Esophagus muscularis mucosa (tissue), 4 donors: ENCODE measurements at places on chromosomes 12 and 14. TPM values are rescaled to one million over a fixed set of nuclear protein-coding genes. Genes with fewer than 3 reads are reported as not detected.

CD27 gene
- not detected for total RNA-seq

EFS gene
- total RNA-seq = 13.1 TPM

DNA sequence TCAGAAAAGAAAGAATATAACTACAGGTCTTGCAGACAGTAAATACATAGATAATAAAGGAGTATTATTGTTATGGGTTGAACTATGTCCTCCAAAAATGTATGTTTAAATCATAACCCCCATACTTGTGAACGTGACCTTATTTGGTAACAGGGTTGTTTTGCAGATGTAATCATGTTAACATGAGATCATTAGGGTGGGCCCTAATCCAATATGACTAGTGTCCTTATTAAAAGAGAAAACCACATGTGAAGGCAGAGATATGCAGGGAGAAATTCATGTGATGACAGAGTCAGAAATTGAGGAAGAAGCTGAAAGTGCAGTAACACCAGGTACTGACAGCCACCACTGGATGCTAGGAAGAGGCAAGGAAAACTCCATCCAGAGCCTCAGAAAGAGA is 29.0 kb downstream of the MAGOHB start:
- DNase-seq = no peak

PRPH gene
- total RNA-seq = 9.9 TPM

KRT76 gene
- total RNA-seq = not detected

GIT2 gene
- 28.7 TPM for total RNA-seq

MYH6 gene
- under 0.01 TPM for total RNA-seq

DNA sequence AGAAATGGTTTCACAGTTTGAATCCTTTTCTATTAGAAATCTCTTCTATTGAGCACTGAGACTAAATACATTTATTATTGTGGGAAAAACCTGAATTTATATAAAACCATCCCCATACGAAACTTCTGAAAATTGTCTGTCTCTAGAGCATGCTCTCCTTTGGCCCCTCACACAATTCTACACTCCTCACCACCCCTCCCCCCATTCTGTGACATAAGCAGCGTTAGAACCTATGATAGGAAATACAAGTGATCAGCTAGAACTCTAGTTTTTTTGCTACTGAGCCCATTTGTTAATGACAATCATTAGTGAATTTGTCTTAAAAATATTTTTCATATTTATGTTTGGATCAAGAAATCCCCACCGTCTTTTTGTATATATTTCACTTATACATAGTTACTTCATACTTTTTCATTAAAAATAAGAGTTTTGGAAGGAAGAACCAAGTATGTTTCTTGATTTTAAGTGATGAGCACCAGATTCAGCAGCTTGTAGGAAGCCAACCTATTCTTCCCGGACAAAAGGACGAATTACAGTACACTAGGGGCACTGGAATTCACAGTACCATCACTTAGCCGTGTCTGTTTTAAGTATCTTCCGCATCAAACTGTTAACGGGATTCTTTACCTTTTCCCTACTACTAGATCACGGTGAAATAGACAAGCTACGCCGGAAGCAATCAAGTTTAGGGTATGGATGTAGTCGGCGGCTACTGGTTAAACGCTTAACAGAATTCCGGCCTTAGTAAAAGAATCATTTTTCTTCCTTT is 724 bp downstream of the GTSF1 start:
- DNase-seq = no peak

SOAT2 gene
- total RNA-seq = not detected

DNA sequence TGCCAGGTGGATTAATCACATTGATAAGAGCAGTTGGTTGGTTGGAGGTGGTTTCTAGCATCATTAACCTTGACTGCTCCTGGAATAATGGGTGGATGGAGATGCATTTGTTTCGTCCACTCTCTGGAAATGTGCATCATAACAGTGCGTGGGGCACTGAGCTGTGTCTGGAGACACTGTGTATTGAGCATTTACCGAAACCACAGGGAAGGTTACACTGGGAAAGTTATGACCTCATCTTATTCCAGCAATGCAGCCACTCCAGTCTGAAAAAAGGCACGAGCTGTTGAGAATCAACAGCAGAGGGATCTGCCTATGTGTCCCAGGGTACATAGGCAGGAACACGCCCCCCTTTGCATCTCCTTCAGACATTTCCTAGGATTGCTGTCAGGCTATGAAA is 27.2 kb downstream of the RNFT2 start:
- DNase-seq = no peak

DNA sequence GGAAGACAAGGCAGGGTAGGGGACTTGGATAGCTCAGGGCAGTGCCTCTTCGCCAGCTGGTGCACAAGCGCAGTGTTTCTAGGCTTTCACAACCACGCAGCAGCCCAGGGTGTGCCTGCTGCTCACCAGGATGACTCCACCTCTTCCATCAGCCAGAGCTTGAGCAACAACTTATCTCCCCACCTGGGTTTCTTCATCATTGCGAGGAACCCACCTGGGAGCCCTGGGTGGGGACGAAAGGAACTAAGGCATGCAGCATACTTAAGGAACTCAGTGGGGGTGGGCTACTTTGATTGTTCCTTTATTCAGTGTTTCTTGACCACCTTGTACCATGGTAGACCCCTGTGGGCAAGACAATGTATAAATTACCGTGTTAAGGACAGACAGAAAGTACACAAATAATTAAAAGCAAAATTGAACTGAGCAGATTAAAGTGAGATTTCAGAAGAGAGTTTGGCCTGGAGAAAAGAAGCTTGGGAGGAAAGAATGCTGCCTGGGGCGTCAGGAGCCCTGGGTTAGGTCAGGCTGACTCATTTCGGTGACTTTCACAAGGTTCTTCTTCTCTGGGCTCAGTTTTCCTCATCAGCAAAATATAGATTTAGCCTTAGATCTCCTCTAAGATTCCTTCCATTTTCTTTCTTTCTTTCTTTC is 22.9 kb downstream of the KRT18 start:
- DNase-seq = no peak

MOK gene
- total RNA-seq = 10.3 TPM

DNA sequence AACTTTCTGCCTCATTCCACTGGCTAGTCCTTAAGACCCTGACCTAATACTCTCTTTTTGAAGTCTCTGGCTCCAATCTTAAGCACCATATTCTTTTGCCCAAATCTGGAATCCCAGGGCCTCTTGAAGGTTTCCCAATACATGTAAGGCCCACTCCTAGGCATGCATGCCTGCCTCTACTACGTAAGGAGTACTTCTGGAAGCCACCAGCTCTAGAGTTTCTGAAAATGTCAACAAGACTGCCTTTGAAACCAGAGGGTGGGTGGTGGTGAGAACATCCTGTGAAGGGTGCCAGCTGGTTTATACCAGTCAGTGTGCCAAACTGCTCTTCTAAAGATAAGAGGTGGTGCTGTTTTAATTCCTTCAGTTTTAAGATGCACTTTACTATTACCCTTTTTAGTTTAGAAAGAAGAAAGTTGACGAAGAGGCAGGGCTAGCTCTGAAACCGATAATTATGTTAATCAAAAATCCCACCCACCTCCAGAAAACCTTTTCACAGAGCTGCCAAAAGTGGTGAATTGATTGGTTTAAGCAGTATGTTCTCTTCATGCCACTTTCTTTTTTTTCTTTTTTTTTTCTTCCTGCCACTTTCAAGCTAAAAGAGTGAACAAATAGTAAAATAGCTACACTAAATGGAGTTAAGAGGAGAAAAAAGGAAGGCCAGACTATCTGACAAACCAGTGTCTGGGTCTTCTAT is 8.7 kb upstream of the WDR89 start:
- DNase-seq = no peak

DNA sequence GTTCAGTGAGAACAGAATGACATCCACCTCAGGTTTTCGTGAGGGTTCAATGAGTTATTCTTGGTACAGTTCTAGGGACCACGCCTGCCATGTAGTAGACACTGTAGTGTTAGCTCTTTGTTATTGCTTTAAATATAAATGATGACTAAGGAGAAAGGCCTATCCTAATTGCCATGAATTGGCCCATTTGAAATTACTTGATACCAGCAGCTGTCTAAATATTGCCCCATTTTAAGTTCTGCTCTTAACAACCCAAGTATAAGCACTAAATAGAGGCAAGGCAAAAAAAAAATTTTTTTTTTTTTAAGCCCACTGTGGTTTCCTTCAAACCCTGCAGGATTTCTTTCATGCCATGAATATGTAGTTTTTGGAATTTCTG is 84.5 kb downstream of the BORCS5 start:
- no peak for DNase-seq

SERPINA3 gene
- 284 TPM for total RNA-seq

GRCh38 chr12:66397574-66398290 is 95.4 kb downstream of the HELB start:
- no peak for DNase-seq

VDR gene
- total RNA-seq = 1.7 TPM

DNA sequence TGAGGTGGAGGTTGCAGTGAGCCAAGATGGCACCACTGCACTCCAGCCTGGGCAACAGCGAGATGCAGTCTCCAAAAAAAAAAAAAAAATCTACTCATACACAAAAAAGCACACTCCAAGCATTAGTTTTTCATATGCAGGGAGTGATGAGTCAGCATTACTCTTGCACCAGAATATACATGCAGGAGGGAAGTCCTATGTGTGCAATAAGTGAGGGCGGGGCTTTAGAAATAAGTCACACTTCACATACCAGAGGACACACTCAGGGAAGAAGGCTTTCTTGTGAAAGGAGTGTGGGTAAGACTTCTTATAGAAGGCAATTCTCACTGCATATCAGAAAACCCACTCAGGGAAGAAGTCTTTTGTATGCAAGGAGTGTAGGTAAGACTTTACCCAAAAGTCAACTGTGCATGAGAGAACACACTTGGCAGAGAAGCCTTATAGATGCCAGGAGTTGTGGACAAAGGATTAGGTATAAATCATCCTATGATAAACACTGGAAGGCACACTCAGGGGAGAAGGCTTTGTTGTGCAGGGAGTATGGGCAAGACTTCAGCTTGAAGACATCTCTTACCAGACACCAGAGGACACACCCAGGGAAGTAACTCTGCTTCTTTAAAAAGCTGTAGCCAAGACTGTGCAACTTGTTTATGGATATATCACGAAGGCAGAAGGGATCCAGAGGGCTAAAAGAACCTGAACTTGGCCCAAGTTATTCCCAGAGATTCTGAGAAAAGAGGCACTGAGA is 50.5 kb downstream of the ATF7 start:
- DNase-seq = no peak

DNA sequence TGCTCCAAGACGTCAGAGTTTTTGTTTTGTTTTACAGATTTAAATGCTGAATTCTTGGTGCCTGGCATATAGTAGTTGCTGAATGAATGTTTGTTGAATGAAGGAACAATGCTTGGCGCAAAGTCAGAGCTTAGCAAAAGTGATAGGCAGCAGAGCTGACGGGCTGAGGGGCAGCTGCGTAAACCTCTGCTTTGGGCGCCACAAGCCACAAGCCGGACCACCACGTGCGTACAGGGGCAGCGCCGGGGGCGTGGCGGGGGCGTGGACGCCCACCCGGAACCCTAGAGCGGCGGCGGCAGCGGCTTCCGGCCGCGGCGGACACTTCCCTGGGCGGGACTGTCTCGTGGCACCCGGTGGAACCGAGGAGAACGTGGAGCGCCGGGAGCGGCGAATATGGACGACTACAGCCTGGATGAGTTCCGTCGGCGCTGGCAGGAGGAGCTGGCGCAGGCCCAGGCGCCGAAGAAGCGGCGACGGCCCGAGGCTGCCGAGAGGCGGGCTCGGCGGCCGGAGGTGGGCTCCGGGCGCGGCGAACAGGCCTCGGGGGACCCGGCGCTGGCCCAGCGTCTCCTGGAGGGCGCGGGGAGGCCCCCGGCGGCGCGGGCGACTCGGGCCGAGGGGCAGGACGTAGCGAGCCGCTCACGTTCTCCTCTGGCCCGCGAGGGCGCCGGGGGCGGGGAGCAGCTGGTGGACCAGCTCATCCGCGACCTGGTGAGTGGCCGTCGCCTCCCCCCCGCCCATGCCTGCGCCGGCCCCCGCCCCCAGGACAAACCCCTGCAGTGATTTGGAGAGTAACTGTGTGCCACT is at the start of gene FBXW8:
FBXW8 (plus strand) TSS at position 306 of the 807 bp plus-strand sequence; CDS start at position 394, 88 bp downstream.
- DNase-seq = no peak

- DNase-seq = no peak
Measured at GRCh38 chr12:76313299-76313698, 34.9 kb downstream of the BBS10 start.

DNA sequence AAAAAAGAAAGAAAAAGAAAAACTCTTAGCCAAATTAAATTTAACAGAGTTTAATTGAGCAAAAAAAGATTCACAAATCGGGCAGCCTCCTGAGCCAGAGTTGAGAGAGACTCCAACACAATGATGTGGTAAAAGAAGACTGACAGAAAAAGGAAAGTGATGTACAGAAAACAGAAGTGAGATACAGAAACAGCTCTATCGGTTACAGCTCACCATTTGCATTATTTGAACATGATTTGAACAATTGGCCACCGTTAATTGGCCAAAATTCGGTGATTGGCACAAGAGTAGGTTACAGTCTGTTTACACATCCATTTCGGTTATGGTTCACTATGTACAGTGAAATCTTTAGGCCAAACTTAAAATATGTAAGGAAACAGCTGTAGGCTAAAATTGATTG is 117.7 kb downstream of the SPTSSA start:
- no peak for DNase-seq

GRCh38 chr12:124864326-124864752 is 675 bp upstream of the SCARB1 start:
- no peak for DNase-seq

TRPV4 gene
- total RNA-seq = 0.50 TPM

GLT8D2 gene
- 11.7 TPM for total RNA-seq

RASAL1 gene
- not detected for total RNA-seq

HCAR3 gene
- not detected for total RNA-seq

GRCh38 chr12:92988622-92989130 is 59.6 kb upstream of the EEA1 start:
- DNase-seq = no peak

CMA1 gene
- not detected for total RNA-seq

MAX gene
- 83.0 TPM for total RNA-seq

- no peak for DNase-seq
Measured at GRCh38 chr12:75482646-75483045, 2.1 kb downstream of the GLIPR1 start.

- DNase-seq = no peak
Measured at GRCh38 chr14:45057881-45058364, 26.0 kb upstream of the PRPF39 start.

DNA sequence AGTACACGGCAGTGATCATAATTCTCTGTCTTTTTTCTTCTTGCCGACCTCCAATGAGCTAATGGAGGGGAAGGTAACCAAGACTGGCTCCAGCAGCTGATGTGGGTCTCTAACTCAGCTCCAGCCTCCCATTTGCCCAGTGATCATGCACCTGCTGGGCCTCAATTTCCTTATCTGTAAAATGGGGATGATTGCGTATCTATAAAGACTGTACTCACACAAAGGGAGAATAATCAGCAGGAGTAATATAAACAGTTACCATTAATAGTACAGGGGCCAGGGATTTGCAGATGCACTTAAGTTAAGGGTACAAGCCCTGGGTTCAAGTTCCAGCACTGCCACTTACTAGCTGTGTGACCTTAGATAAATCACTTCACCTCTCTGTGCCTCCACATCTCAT is 204.9 kb upstream of the LHX5 start:
- no peak for DNase-seq

- DNase-seq = no peak
Measured at GRCh38 chr12:57905812-57906475, 35.4 kb upstream of the ATP23 start.

DNA sequence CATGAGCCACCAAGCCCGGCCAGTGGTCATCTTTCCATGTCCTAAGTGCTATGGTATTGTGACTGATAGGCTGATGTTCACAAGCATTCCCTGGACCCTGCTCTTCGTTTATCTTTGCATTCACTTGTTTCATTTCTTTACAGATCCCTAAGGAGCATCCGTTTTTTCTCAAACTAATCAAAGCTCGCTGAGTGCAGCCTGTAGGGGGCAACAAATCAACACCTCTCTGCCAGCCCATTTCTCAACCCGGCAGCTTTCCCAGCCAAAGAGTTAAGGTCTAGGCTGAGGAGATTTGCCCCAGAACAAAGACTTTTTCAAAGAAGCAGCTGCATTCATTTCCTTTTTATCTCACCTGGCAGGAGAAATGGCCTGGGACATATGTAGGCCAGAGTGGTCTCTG is 12.1 kb downstream of the SIRT4 start:
- DNase-seq = no peak
